Stimulated activated CD4-positive, alpha-beta T cell treated with anti-CD3 and anti-CD28 coated beads, Interleukin-4, amount 100 ng/mL, for 48 hours (primary cell): ENCODE measurements at places on chromosomes 7 and 10.
A peak's percentile ranks its signal among the peaks of the same experiment; 100 is the strongest.

GRCh38 chr10:4301291-4302045 lies 516.5 kb upstream of the KLF6 start:
- DNase-seq: no peak

- DNase-seq: no peak
Measured at GRCh38 chr10:130017631-130018022, 53.6 kb upstream of the EBF3 start.

GRCh38 chr7:121610243-121610642 lies 214.1 kb upstream of the FAM3C start:
- DNase-seq: no peak

DNA sequence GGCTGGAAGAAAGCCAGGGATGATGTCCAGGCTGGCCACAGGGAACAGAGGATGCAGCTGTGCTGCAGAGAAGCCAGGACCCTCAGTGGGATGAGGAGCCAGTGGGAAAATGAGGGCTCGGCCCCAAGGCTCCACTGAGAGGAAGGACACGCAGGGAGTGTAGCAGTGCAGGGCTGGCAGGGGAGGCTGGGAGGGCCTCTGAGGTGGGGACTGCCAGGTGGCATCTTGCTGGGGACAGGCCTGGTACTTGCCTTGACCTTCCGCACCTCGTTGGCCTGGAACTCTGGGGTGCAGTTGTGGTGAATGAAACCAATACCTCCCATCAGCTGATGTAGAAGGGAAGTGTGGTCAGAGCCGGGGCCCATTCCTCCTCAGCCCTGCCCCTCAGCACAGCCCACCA lies 9.2 kb downstream of the IMPDH1 start:
- no peak for DNase-seq

- no peak for DNase-seq
Measured at GRCh38 chr10:96170230-96170629, 40.1 kb downstream of the ZNF518A start.

- DNase-seq: no peak
Measured at GRCh38 chr7:45873355-45873754, 473 bp upstream of the CCDC201 start.

GRCh38 chr7:71348821-71349681 lies 217.1 kb downstream of the GALNT17 start:
- DNase-seq: no peak

DNA sequence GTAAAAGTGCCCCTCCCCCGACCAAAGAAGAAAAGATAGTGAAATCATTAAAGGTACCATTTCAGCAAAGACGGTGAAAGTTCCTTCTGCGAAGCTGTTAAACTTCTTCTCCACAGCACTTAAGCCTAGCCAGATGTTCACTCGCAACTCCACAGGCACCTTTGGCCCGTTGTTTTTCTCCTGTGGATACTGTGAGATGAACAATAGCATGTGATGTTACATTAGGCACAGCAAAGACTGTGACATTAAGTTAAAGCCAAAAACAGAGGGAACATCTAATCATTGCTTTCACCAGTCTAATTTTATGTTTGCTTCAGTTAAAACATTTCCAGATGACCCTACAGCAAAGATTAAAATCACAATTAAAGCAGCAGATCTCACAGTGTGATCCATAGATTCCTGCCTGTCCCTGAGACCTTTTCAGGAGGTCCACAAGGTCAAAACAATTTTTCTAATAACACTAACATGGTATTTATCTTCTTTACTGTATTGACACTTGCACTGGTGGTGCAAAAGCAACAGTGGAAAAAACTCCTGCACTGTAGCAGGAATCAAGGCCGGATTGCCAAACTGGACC lies 112.5 kb downstream of the MYOF start:
- no peak for DNase-seq

DNA sequence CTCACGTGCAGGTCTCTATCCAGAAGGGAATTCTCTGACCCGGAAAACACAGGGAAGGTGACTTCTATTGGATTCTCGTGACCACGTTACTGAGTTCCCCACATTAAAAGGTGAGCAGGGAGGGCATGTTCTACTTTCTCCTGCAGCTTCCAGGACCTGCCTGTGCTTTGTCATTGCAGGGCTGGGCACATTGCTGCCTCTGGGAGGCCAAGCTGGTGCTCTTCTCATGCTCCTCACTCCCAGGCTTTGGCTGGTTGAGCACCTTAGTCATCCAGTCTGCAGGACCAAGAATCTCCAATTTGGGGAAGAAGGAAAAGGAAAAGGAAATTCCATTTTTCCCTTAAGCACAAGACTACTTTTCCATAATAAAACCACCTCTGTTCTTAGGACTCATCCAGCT lies 86.5 kb upstream of the TMEM72 start:
- DNase-seq: no peak

DNA sequence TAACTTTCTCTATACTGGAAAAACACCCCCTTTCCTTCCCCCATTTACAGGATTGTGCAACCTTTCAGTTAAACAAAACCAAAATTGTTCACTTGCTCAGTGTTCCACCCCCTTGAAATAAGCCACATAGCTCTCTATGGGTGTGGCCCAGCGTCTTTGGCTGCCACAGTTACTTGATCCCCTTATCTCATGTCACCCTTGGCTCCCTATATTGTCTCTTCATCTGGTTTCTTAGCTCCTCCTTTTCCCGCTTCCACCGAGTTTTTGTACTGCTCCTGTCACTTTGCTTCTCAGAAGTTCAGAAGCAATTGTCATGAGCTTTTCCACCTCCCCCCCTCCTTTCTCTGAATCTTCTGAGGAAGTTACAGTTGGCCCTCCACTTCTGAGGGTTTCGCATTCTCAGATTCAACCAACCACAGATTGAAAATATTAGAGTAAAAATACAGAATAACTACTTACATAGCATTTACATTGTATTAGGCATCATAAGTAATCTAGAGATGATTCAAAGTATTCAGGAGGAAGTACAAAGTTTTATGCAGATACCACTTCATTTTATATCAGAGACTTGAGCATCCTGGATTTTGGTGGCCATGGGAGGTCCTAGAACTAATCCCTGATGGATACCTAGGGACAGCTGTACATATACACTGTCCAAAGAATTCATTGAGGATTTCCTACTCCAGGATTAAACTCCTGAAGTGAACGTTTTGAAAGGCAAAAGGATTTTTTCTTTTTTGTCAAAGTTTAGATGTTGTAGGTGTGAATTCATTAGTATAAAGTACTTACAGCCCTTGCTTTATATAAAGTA lies 60.4 kb downstream of the ADD3 start:
- peak; percentile 32 for DNase-seq

- peak; percentile 16 for DNase-seq
Measured at GRCh38 chr7:137626469-137627067, 220.2 kb downstream of the DGKI start.

DNA sequence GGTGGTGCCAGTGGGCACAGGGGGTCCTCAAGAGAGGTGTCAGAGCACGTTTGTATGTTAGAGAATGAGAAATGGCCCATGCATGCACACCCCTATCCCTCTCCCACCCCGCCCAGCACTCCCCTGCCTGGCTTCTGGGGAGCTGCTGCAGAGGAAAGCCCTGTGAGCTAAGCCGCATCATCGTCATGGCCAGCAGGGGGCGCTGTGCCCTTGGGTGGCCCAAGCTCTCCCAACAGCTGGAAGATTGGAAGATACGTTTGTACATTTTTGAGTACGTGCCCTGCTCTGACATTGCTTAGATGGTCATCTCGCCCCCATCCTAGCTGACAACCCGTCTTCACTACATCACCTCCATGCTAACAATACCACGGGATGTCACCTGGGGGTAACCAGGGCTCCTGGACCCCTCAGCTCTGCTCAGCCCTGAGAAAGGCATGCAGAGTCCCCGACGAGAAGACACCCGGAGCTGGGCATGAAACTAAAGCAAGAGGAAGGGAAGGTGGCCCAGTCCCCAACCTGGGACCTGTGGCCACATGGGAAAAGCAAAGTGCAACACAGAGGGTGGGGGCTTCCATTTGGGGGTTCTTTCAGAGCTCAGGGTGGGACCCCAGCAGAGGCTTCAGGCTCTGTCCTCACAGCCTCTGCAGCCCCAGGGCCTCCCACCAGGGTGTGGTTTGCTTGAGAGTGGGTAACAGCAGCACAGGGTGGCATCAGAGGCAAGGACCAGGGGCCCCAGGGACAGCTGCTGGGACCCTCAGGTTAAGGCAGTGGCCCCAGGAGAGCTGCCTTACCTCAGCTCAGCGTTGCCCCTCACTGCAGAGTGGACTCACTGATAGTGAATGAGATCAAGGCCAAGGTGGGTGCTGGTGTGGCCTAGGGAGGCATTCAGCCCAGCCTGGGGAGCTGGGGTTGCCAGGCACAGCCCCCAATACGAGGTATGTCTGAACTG lies 136.6 kb downstream of the PTPN20 start:
- peak; percentile 87 for DNase-seq

DNA sequence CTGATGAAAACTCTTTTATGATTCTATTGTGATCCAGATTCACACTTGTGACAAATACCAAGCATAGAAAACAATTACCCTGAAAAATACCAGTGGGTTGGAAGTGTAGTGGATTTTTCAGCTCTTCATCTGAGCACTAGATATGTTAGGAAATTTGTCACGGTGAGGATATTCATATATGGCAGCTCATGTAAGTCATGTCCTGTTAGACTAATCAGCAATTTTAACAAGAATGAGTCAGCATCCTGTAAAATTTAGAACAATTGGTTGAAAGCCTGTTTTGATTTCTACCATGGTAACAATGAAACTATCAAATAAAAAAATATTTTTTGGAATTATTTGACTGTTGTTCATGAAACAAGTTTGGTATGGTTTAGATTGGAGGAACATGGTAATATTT lies 334.3 kb downstream of the CACNA2D1 start:
- DNase-seq: no peak

DNA sequence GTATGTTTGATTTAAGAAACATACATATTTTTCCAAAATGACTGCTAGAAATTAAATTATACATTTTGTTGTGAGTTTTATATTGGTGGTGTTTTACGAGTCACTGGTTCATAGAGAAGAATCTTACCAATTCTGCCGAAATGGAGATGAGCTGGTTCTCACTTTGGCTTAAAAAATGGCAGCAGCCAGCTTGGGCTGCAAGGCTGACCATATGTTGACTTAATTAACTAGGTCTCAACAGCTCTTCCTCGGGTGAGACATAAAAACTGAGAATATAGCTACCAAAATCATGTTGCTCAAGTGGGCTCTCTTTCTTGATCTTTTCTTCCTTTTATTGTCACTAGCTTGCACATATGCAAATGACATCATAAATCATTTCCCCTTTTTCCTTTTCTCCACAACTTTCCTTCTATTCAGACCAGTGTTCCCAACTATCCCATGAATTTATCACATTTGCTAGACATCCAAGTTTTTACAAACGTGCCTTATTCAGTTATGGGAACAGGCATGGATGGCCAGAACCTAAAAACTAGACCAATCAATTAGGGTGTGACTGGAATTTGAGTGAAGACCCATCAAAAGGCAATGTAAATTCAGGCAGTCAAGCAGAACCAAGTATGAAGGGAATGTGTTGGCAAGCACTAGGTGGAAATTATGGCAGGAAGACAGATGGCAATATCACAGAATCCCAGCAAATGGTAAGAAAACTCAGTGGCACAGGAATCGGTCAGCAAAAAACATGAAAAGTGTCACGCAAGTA lies 6.4 kb upstream of the TSPAN12 start:
- DNase-seq: no peak

GRCh38 chr7:149882248-149883047 lies 8.7 kb downstream of the ATP6V0E2 start:
- DNase-seq: no peak

DNA sequence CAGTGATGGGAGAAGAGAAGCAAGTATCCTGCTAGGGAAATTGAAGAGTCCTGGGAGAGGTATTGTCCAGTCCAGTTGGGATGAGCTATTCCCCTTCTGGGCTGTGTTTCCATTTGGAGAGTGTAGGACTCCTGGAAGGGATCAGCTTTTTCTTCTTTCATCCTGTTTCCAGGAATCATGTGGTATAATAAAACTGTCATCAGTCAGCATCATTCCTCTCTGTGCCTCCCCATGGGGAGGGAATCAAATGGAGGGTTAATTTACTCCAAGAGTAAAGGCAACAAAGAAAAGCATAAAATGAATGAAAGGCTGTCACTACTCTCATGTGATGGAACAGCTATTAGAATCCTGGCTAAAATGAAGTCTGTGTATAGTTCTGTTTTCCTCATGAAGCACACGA lies 429.9 kb downstream of the SORCS3 start:
- DNase-seq: no peak

- no peak for DNase-seq
Measured at GRCh38 chr7:118214833-118215182, 9.7 kb upstream of the ANKRD7 start.

GRCh38 chr7:83655951-83656556 lies 7.1 kb upstream of the SEMA3E start:
- no peak for DNase-seq

- no peak for DNase-seq
Measured at GRCh38 chr7:108167460-108167859, 37.3 kb upstream of the LAMB4 start.

DNA sequence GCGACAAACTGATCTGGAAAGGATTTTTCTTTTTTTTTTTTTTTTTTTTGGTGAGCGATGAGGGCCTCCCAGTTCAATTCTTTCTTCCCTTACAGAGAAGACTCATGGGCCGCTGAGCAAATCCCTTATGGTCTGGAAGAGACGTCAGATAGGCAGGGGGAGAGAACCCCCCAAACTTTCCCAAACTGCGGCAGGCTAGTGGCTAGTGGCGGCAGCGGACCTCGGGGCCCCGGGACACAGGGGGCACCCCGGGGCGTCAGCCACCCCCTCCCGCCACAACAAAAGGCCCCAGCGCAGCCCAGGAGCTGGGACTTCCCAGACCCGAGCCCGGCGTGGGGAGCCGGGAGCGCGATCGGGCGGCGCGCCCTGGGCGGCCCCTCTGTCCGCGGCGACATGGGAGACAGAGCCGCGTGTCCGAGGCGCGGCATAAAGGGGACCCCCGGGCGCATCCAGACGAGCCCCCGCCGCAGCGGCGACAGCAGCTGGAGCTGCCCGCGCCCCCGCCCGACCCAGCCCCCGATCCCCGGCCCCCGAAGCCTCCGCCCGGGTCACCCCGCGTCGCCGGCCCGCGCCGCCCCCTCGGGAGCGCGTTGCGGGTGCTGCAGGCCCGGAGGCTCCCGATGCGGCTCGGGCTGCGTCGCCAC lies 755 bp downstream of the FAM171A1 start:
- DNase-seq: no peak

GRCh38 chr10:71081229-71081560 lies 131.2 kb upstream of the UNC5B start:
- no peak for DNase-seq

DNA sequence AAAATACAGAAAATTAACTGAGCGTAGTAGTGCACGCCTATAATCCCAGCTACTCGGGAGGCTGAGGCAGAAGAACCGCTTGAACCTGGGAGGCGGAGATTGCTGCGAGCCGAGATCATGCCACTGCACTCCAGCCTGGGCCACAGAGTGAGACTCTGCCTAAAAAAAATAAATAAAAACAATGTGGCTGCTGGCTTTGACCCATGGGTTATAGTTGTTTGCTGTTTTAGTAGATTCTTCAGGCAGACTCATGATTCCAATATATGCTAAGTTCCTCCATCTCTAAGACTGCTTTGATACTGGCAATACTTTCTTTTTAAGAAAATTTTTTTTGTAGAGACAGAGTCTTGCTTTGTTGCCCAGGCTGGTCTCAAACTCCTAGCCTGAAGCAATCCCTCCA lies 8.4 kb downstream of the OLAH start:
- no peak for DNase-seq

- no peak for DNase-seq
Measured at GRCh38 chr10:101403161-101403560, 49.2 kb downstream of the BTRC start.
